ENCODE measurements at places on chromosomes 13 and 19. TPM values are rescaled to one million over a fixed set of nuclear protein-coding genes. Genes with fewer than 3 reads are reported as not detected.

- no peak for DNase-seq
These were observed 5.0 kb upstream of the BICRA start for GRCh38 chr19:47603706-47604565.

DNA sequence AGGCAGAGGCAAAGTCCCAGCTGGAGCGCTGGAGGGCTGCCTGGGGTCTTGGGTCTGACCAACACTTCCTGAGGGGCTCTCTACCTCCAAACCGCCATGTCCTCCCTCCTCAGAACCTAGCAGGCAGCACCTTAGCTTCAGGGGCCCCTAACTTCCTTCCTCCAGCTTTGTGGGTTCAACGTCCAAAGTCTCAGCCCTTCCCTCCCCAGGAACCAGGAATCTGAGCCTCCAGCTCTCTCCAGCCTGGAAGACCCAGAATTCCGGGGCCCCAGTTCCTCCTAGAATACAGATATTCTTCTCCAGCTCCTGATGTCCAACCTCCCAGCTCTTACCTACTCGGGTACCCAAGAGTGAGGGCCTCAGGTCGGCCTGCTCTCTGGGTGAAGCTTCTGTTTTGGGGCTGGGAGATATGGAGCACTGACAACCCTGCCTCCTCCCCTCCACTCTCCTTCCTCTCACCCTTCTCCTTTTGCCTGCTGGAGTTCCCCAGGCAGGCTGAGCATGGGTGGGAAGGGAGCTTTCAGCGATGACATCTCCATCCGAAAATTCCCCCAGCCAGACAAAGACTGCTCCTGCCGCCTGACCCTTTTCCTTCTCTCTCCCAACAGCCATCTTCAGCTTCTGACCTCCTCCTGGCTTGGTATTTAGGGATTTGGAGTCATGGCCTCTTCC, 3.5 kb downstream of the TMEM150B start:
- no peak for DNase-seq

The NLRP5 gene
- total RNA-seq = not detected

The PSPC1 gene
- 87.0 TPM for total RNA-seq

The CA11 gene
- 49.8 TPM for total RNA-seq
